Activated gamma-delta T cell treated with Interleukin-2 at 50 U/mL for 16 hours (primary cell): ENCODE measurements at places on chromosomes 3 and 15.

DNA sequence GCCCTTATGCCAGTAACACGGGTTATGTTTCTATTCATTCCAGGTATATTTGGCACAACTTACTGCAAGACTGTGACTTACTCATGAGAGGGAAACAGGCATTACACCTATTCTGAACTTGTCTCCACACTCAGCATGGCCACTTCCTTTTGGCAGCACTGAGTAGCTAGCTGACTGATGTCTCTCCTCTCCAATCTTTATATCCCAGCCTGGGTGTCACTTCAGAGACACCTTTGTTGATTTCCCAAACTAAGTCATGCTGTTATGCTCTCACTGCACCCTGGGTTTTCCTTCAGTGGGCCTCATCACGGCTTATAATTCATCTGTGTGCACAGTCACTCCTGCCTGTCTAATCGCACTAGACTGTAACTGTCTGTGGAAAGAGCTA, 114.8 kb downstream of the MYLK start:
- DNase-seq, result no peak

- DNase-seq, result no peak
Measured at GRCh38 chr3:54353546-54353945, 231.2 kb downstream of the CACNA2D3 start.

GRCh38 chr3:120646771-120647432, 35.1 kb downstream of the HGD start:
- no peak for DNase-seq

DNA sequence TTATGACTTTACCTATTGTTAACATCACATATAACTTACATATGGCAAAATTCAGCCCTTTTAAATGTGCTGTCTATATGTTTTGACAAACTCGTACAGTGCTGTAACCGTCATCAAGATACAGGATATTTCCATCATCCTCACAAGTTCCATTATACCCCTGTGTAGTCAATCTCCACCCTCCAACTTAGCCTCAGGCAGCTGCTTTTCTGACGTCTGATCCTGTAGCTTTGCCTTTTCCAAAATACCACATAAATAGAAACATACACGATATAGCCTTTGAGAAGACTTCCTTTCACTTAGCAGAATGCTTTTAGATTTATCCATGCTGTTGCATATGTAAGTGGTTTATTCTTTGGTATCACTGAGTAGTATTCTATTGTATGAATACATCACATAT, 47.1 kb downstream of the SLC12A1 start:
- no peak for DNase-seq

GRCh38 chr3:150177673-150178381, 207.1 kb upstream of the PFN2 start:
- DNase-seq, result no peak
